ENCODE measurements at places on chromosomes 7 and 10.

DNA sequence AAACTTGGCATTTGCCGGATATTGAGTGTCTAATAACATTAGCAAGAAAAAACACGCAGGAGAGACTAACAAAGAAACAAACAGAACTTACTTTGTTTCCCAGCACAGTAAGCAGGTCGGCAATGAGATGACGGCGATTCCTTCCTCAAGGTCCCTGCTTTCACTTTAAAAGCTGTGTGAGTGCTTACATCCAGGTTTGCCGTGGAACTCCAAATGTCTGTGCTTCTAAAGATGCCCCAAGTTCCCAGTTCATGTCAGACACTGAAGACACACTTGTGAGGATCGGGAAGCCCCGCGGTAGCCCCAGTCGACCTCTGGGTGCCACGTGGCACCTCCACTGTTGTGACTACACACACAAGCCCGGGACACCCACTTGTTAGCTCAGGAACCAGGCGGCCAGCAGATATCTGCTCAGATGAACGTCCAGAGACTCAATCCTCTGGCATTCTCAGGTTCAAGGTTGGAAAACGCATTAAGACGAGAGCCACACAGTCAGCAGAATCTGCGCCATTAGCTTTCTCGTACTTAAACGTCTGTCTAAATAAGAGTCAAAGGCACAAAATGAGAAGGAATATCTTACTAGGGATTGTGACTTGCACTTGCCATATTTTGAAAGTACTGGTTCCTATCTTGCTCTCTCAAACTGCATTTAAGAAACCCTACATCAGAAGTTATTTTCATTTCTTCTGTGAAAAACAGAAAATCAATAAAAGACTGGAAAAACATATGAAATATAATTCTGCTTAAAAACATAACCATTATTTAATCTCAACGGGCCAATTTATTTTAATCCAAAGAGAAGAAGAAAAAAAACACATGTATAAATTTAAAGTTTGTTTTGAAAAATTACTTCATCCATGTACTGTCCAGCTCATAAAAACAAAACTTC, 207.6 kb upstream of the KLF14 start:
- DNase-seq = no peak

- DNase-seq = no peak
These were observed 11.8 kb downstream of the CUTC start for GRCh38 chr10:99743841-99744240.

- DNase-seq = no peak
These were observed 187.6 kb upstream of the STK17A start for GRCh38 chr7:43395351-43395750.

GRCh38 chr7:67422601-67423000, 426.0 kb downstream of the TYW1 start:
- no peak for DNase-seq

DNA sequence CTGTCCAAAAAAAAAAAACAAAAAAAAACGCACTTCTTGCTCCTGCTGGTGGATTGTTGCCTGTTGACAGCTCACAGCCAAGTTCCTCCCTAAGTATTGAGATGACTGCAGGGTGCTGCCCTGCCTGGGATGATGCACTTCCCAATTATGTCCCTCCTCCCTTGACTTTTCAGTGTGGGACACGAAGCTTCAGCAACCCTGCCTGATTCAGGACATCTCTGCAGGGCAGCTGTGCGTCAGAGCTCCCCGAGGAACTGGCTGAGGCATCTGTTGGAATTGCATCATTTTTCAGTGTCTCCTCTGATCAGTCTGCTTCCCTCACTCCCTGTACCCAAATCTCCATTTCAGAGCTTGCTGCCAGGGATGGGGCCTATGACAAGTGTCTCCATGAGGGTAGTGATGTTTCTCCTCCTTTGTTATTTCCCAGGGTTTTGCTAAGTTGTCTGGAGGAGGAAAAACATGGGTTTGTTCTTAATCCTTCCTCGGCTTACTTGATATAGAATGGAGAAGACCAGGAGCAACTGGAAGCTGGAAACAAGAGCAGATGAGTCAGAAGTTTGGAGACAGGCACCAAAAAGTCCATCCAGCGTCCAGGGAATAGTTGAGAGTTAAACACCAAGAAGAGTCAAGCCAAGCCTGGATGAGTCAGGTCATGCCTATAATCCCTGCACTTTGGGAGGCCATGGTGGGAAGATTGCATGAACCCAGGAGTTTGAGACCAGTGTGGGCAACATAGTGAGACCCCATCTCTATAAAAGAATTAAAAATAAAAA, 355.1 kb downstream of the GALNT17 start:
- DNase-seq = peak; percentile 41

DNA sequence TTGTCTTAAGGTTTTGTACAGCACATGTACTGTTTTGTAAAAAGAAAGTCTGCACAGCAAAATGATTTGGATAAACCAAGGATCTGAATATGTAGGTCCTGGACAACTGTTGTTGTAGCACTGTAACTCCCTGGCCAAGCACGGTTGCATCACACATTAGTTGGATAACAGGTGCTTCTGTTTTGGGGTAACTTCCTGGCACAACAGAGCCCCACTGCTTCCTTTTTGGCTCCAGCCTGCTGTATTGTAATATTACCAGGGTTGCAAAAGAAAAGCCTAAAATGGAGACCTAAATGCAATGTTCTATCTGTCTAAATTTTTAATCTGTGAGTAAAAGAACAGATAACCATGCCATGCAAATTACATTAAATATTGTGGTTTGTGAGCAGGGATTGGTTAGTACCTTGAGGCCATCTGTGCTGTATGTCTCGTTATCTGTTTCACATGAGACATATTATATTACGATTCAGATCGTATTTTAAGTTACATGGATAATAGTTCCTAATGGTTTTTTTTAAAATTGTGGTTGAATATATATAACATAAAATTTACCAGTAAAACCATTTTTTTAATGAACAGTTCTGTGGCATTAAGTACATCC, 27.5 kb upstream of the WAC start:
- DNase-seq = no peak

DNA sequence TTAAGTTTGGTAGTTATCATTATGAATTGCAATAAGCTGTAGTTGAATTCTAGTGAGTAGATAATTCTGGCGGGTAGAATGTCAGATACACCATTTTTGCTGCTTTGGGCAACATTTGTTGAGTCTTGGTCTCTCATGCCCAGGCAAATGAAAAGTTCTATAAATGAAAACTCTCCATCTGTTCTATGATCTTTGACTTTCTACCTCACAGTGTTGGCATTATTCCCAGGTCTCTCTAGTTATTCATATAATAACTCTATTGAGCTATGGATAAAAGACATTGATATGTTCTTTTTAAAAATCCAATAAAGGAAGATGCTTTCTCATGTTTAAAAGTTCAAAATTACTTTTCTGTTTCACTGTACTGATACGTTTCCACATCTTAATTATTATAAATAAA, 415.3 kb upstream of the SEMA3D start:
- no peak for DNase-seq

- DNase-seq = peak; percentile 95
These were observed 74.3 kb downstream of the SAMD9 start for GRCh38 chr7:93043385-93043985.

DNA sequence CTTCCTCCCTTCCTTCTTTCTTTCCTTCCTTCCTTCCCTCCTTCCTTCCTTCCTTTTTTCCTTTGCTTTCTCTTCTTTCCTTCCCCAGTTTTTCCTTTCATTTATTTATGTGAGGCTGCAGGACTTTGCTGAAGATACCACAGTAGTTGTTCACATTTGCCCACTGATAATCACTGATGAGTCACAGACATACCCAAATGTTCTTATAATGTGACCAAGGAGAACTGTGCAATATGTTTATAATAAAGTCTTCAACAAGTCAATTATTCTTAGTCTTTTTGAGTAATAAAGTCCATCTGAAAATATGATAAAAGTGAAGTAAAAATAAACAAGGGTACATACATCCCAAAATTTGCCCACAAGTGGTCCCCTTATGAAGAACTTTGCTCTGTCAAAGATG, 159.7 kb downstream of the GNAI1 start:
- DNase-seq = no peak

DNA sequence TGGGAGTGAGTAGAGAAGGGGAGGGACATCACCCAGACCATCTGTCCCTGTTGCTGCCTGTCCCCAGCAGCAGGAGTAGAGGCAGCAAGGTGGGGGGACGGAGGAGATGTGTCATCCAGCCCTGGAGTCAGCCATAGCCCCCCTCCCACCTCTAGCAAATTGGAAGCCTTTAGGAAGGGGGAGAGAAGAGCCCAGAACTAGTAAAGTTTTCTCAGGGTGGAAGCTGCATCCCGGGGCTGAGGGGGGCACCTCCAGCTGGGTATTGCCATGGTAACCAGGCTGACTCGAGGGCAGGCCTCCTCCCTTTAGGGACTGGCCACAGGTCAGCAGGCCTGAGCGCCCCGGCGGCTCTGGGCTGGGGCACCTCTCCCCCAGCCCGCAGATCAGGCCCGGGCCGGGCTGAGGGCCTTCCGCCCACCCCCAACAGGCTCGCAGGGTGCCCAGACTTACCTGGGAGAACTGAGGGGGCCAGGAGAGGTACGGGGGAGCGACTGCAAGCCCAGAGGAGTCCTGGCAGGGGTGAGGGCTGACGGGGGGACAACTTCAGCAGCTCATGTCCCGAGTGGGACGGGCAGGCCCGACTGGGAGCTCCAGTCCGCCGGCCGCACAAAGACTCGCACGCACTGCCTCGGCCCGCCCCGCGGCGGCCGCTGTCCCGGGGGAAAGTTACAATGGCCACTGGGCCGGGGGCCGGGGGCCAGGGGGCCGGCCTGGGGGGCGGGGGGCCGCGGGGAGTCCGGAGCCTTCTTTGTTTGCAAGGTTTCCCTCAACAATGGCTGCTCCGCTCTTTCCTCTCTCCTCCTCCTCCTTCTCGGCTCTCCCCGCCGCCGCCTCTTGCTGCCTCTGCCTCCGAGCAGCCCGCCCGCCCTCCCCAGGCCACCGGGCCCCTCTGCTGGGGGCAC, 6.0 kb downstream of the LDB1 start:
- DNase-seq = no peak

- no peak for DNase-seq
These were observed 139.8 kb upstream of the AOAH start for GRCh38 chr7:36863901-36864701.

DNA sequence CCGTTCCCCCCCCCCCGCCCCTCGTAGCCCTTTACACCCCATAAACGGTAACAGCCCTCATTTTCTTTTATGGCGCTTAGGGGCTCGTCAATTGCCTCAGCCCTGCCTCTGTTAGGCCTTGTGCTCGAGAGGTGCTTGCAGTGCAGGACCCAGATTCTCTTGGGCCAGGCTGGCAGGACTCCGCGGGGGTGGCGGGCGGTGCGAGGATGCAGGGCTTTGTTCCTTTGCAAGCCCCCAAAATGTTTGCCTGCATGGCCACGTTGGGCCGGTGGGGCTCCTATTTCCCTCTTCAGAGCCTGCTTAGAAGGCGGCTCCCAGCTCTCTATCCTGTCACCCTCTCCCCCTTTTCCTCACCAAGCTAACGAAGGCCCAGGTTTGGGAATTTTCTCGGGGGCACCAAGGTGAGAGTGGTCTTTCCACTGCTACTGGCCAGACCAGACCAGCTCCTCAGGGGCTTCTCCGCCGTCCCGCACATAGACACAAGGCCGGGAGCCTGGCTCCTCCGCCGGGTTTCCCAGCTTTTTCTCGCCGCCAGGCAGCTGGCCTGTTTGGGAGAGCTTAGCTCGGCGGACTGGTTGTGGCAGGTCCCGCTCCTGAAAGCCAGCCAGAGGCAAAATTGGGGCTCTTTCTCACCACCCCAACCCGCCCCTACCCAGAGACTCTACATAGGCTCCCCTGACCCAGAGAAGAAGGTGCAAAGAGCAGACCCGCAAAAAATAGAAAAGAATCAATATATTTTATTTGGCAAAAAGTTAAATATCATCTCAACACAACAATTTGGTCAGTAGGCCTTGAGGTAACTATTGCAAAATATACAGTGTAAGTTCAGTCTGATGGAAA, 3.4 kb downstream of the HOXA9 start:
- DNase-seq = no peak

- DNase-seq = no peak
These were observed 46.2 kb downstream of the GPAM start for GRCh38 chr10:112137154-112137987.

GRCh38 chr7:132461032-132461592, 115.2 kb downstream of the PLXNA4 start:
- DNase-seq = no peak

DNA sequence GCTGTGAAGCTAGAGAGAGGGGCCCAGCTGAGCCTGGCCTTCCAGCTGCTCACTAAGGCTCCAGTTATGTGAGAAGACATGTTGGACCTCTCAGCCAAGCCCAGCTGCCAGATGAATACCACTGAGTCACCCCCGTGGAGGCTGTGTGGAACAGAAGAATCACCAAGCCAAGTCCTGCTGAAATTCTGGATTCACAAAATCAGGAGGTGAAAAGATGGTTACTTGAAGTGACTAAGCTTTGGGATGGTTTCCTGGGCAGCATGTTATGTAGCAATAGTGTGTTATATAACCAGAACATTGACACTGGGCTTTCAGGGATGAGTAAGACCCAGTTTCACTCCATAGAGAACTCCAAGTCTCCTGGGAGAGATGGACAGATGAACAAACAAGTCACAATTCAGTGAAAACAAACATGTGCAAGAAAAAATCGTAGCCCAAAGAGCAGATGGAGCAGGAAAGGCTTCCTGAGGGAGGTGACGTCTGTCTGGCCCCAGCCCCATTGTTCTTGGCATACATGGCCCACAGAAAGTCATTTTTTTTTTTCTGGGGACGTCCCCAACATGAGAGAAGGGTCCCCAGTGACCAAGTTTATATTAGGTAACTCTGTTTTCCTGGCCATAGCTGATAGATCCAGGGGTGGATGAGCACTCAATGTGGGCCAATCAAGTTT, 64.1 kb upstream of the PDZD8 start:
- DNase-seq = peak; percentile 78

GRCh38 chr10:15636446-15636845, 83.3 kb downstream of the ITGA8 start:
- DNase-seq = no peak

DNA sequence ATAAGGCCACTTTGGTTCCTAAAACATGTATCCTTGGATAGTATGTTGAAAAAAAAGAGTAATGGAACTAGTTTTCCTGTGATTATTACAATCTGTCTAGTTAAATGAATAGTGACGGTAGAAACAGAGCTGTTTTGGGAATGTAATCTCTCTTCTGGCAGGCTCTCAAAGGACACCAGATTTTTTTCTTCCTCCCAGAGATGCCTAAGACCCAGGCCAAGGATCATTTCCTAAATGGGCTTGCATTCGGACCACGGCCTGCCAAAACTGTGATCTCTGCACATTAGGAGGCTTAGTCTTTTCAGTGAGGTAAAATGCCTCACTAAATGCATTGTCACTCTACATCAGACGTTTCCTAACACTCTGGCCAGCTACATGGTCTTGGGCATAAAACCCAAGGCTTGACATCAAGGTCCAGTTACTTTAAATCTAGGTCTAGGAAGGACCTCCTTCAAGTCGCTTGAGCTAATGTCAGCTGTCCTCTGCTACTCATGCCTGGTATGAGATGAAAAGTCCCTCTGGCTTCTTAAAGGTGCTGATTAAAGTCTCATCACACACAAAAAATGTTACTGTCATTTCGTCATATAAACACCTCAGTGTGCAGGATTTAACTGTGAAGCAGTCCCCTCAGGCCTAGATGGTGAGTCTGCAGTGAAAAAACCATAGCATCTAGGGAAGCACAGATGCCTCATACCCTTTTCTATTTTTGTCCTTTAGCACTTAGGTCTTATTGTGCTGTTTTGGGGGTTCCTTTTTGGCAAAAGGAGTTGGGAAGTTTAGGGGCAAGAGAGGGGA, 47.7 kb downstream of the DLD start:
- no peak for DNase-seq

Measured in AG04449 (cell line).